Colonic mucosa (tissue), 4 donors: ENCODE measurements at places on chromosomes 2 and 18.

- no peak for DNase-seq
Measured at GRCh38 chr18:21196426-21196825, 45.6 kb upstream of the GREB1L start.

DNA sequence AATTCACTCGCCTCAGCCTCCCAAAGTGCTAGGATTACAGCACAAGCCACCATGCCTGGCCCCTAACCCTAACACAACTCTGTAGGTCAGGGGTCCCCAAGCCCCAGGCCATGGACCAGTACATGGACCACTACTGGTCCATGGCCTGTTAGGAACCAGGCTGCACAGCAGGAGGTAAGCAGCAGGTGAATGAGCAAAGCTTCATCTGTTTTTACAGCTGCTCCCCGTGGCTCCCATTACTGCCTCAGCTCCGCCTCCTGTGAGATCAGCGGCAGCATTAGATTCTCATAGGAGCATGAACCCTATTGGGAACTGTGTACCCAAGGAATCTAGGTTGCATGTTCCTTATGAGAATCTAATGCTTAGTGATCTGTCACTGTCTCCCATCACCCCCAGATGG lies 201.7 kb downstream of the NRP2 start:
- no peak for DNase-seq

DNA sequence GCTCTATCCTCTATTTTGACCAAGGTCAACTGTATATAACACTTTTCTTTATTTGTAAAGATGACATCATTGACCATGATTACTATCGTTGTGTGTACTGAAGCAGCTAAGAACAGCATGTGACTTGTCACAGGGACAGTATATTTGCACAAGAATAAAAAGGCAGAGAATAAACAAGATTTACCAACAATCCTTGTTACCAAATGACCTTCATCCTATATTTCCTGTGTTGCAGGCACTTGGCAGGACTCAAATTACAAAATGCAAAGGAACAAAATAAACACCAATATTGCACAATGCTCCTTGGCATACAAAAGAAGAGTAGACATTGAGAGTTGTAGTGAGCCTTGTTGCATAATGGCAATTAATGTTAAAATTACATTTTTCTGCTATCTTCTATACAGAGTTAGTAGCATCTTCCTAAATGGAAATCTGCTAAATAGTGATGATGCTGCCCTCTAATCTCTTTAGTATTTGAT lies 61.8 kb downstream of the RFTN2 start:
- no peak for DNase-seq

DNA sequence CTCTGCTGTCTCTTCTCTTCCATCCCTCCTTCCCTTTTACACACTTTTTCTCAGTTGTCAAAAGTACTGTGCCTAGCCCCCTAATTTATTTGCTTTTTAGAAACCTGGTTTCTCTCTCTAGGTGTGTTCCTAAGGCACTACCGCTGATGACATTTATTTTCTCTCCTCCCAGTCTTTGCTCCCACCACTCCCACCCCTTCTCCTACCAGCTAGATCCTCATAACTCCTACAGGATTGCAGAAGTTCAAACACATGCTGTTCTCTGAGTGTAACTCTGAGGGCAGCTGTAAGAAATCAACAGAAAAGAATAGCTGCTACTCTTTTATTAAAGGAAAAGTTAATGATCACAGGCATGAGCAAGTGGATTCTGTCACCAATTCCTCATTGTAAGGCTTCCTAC lies 22.3 kb upstream of the LRRTM1 start:
- DNase-seq, result no peak

DNA sequence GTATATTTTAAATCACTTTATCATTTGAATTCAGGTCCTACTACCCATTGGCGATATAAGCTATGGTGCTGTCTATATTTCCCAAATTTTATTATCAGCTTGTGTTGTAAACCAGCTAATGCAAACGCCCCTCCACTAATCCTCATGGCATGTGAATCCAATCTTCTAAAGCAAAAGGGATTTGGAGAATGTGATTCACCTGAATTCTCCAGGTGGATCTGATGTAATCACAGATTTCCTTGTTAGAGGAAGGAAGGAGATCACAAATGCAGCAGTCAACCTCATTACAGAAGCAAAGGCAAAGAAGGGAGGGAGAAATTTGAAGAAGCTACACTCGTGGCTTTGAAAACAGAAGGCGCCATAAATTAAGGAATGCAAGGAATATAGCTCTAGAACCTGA lies 431.1 kb upstream of the CDH19 start:
- no peak for DNase-seq

DNA sequence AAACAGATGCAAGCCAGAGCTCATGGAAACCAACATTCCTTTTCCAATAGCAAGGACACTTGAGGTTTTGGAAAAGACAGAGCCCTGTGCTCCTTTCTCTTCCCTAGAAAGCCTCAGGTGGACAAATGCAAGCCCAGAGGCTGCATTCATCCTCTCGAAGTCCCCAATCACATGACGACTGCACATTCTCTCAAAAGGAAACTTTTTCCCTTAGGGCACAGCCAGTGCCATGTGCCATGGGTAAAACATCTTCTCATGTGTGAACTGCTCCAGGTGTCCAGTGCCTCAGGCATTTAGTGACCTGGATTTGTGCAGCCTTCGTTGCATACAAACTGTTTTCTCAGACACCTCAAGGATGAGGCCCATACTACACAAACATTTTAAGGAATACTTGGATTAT lies 140.7 kb downstream of the LAMA1 start:
- DNase-seq, result no peak

DNA sequence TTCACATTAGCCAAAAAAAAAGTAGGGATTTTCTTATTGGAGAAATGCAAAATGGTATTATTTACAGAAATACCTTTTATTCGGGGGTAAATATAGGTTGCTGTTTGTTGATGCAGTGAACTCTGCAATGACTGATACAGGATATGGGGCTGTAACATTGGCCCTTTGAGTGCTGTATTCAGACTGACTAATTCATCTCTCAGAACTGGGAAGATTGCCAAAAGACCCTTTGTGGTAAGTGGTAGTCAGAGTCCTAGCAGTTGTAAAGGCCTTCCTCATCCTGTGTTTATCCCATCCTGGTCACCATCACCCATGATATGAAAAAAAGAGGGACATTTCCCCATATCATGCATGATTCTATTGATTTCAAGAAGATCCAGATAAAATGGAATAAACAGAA lies 14.0 kb upstream of the DCC start:
- DNase-seq, result no peak

GRCh38 chr18:49926106-49926745 lies 112.9 kb upstream of the ACAA2 start:
- DNase-seq, result no peak

DNA sequence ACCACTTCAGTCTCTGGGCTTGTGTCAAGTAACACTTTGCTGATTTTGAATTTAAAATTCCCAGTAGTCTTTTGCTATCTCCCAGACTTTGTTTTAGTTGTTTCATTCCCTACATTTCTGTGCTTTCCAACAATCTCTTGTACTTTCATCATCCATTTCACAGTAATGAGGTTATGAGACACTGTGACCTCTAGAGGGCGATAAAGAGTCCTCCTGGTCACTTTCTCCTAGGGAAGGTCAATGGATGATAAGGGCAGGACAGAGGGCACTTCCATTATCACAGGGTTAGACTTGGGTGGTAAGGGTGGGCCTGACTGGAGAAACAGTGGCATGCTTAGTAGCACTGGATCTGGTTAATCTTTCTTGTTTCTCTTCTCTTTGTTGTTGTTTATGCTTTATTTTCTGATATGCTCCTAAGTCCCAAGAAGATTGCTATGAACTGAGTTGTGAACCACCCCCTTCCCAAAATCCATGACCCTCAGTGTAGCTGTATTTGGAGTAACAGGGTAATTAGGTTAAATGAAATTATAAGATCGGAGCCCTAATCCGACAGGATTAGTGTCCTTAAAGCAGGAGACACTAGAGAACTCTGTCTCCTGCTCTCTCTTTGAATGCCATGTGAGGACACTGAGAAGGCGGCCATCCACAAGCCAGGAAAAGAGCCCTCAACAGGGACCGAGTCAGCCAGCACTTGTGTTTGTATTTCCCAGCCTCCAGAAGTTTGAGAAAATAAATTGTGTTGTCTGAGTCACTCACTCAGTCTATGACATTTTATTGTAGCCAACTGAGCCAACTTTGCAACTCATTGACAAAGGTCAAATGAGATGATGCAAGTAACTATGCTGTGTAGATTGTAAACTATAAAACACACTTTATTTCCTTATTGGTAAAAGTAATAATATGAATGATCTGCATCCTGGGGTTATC lies 779.2 kb downstream of the CNTNAP5 start:
- peak; percentile 52 for DNase-seq

- no peak for DNase-seq
Measured at GRCh38 chr2:104177179-104177578, 676.7 kb upstream of the POU3F3 start.

DNA sequence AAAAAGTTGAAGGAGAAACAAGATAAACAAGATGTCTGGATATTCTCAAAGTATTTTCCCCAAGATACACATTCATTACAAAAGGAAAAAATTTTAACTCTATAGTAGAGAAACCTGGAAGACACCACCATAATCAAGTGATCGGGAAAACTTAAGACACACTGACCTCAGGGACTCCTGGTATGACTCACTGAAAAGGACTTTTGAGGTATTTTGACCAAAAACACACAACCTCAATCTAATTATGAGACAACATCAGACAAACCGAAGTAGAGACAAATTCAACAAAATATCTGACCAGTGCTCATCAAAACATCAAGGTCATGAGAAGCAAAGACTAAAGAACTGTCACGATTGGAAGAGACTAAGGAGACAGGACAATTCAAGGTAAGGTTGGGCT lies 34.7 kb downstream of the LPIN2 start:
- no peak for DNase-seq

- no peak for DNase-seq
Measured at GRCh38 chr2:205053827-205054410, 508.6 kb downstream of the PARD3B start.

- DNase-seq, result no peak
Measured at GRCh38 chr2:226131299-226131784, 668.3 kb downstream of the IRS1 start.

- no peak for DNase-seq
Measured at GRCh38 chr2:96537734-96538486, 1.4 kb downstream of the ARID5A start.

DNA sequence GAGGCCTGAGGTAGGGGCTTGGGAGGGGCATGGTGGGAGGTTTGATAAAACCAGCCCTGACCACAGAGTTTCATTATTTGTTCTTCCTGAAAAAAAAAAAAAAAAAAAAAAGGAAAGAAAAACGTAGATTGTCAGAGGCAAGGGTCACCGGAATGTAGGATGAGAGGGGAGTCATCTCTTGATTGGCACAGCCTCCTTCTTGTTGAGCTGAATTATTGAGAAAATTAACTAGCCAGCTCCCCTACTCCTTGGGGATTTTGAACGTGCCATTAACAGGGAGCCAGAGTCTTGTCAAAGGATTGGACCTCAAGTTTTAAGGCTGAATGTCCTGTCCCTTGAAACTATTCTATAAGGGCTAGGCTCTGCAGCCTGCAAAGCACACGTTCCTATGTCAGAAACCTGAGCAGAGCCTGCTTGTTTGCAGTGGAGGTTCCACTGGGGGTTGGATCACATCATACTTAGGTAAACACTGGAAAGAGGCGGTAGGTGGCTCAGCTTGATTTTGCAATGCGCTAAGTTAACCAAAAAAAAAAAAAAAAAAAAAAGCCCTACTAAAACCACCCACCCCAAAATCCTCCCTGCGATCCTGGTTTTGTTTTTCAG lies 2.3 kb downstream of the INHBB start:
- DNase-seq, result no peak

GRCh38 chr2:187617120-187617519 lies 62.9 kb upstream of the TFPI start:
- DNase-seq, result no peak

GRCh38 chr2:238979636-238980035 lies 131.8 kb downstream of the TWIST2 start:
- no peak for DNase-seq

DNA sequence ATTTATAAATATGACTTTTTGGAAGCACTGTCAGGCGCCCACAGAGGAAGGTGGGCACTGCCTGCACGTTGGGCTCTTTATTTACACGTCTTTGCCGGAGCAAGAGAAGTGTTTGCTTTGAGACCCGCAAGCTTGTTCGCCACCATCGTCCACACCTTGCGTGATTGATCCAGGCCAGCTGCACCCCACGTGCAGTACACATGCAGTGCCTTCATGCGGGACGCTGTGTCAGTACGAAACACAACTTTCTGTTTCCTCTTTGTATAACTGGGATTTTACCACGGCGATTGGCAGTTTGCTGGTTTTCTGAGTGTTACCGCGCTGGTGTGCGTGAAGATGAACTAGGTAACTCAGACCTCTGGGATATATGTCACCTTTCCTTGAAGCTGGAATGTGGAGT lies 571.0 kb upstream of the SALL3 start:
- no peak for DNase-seq

GRCh38 chr2:68537011-68537410 lies 69.6 kb downstream of the APLF start:
- DNase-seq, result no peak

GRCh38 chr18:9757827-9758621 lies 49.9 kb downstream of the RAB31 start:
- no peak for DNase-seq

DNA sequence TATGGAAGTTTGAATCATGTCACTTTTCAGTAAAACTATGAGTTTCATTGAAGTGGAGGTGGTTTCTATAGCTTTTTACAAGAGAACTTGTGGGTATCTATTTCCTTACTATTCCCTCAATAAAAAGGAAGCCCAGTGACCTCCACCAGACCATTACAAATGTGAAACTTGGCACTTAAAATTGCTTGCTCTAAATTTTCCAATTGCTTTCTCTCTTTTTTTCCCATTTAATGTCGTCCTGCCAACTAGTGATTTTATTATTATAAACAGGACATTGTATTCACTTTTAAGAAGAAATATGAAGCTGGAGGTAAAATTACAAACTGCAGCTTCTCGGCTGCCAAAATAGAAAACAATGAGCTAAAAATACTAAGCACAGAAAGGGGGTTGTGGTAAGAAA lies 208.2 kb upstream of the ALPP start:
- DNase-seq, result no peak

GRCh38 chr2:217195016-217195415 lies 335.2 kb upstream of the TNP1 start:
- DNase-seq, result no peak

DNA sequence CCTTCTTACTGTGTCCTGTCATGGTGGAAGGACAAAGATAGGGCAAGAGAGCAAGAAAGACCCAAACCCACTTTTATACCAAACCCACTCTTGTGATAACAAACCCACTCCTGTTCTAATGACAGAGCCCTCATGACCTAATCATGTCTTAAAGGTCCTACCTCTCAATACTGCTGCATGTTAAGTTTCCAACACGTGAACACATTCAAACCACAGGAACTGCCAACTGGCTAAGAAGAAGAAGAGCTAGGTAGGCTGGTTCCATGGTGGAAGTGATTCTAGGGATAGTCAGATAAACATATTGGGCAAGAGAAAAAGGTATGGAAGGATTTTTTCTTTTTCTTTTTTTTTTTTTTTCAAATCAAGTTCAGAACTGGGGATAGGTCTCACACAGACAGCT lies 22.0 kb downstream of the CTLA4 start:
- no peak for DNase-seq

GRCh38 chr2:231764760-231765159 lies 16.3 kb downstream of the PDE6D start:
- no peak for DNase-seq
